SK-N-MC (cell line): ENCODE measurements at places on chromosomes 4 and X.

DNA sequence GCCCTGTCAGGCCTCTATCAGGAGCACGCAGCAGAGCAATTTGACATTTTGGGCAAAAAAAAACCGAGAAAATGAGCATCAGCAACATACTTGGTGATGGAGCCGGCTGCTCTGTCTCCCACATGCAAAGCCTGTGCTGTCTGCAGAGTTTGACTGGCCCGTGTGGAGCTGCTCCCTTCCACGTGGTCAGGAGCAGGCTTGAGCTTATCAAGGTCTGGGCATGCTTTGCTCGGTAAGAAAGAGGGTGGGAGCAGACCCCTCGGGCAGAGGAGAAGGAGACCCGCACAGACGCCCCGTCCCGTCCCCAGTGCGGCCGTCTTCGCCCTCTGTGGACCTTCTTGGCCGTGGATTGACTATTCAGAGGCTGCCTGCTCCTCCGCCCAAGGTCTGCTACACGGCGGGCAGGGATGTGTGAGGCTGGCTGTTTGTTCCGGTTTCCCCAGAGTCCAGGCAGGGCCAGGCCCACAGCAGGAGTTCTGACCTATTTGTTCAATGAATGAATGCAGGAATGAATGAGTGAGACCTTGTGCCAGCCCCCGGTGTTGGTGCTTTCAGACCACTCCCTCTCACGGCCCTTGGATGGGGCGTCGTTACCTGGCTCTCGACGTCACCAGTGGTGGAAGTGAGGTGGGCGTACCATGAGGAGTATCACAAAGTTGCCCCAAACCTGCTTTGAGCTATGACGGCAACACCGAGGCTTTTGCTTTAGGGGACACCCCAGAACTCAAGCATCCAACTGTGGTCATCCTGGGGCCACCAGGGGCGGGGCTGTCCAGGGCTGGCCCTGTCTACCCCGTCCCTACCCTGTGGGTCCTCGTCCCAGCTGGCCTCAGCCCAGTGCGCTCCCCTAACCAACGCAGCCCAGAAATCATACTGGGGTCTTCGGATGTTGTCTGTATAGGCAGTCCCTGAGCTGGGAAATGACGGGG is 54.7 kb upstream of the ADRA2C start:
- DNase-seq, result no peak

- DNase-seq, result no peak
These were observed 583 bp downstream of the ABHD18 start for GRCh38 chr4:127965803-127966175.

GRCh38 chrX:22686138-22686541 is 313.6 kb upstream of the DDX53 start:
- no peak for DNase-seq

GRCh38 chrX:30990361-30990760 is 81.5 kb downstream of the FTHL17 start:
- DNase-seq, result no peak

- DNase-seq, result no peak
These were observed 83.7 kb downstream of the FAT4 start for GRCh38 chr4:125398263-125399002.

GRCh38 chr4:150256225-150256620 is 178.0 kb downstream of the DCLK2 start:
- no peak for DNase-seq

GRCh38 chr4:98641376-98641775 is 17.0 kb downstream of the TSPAN5 start:
- DNase-seq, result no peak

DNA sequence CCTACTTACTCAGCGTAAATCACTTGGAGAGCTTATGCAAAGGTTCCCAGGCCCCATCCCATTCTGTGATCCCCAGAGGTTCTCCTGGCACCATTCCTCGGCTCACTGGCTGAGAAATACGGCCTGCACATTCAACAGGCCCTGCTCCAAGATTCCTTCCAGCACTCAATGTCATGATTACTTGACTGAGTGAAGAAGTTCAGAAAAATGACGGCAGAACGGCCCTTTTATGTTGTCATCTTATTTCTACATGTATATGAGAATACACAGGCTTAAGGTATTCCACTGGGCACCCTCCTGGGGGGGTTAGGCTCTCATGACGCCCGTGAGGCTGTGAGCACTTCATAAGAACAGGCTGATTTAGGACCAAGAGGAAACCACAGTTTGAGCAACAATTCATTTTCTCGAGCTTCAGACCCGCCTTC is 190.6 kb downstream of the NSUN7 start:
- DNase-seq, result no peak

DNA sequence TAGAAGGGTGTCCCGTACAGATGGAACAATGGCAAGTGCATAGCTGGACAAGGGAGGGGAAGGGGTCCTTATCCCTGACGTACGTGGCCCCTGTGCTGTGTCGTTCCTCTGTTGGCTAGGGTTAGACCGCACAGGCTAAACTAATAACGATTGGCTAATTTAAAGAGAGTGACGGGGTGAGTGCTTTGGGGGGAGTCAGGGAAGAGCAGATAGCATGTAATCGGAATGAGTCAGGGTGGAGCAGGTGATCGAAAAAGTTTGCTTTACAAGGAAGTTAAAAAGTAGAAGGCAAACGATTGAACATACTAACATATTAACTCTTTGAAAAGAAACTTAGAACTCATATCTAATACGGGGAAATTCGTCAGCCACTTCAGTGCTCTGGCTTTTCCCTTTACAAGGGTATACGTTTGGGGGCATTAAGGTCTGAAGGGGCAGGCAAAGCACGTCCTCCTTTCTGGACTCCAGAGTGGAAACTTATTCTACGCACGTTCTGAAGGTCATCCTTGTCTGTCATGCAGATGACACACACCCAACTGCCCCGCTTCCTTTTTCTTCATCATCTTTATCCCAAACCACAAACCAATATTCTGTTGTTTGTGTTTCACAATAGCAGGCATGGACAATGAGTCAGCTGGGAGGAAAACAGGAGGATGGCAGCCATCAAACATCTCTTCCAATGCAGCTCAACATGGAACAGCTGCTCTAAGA is 10.2 kb upstream of the CRLF2 start:
- no peak for DNase-seq

DNA sequence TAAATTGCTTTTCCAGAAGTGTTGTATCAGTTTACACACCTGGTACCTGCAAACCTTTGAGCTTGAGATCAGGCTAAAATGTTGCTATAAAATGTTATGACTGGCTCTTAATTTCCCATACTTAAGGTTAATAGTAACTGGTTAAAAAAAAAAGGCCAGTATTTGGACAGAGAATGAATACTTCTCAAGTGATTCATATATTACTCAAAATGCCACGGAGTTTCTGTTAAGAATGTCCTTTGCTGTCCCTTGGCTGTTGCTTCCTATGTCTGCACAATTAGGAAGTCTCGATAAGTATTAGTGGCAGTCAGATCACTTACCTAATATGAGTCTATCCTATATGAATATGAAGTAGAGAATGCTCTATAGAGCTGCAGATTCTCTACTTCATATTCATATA is 232.2 kb upstream of the IGFBP7 start:
- DNase-seq, result no peak

DNA sequence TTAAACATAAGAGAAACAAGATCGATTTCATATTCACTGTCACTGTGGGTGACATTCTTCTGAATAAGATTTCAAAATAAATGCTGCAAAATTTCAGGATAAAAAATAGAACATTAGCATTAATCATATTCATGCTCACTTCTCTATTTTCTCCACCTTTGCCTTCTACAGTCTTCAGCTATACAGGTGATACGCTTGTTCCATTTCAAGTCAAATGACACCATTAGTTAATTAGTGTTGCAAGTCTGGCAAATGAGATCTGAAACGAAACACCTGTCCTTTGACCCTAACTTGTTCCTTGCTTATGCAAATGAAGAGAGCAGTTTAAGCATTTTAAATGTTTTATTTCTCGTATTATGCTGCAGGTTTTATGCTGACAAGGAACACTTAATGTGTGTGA is 667.5 kb upstream of the MAGEB2 start:
- DNase-seq, result no peak

GRCh38 chrX:78027798-78028197 is 58.4 kb upstream of the PGAM4 start:
- no peak for DNase-seq

DNA sequence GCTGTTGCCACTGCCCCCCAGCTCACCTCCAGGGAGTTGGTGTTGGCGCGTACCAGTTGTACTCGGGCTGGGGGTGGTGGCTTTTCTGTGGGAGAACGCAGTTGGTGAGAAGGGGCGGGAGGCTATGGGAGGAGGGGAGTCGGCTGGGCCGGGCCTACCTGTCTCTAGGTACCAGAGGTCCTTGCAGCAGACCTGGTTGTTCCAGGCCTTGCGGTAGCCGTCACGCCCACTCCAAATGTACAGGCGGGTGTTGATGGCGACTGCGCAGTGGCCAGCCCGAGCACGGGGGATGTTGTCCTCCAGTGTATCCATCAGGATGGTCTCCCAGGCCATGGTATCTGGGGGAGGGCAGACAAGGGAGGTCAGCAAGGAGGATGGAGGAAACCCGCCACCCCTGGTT is 11.5 kb downstream of the HCFC1 start:
- no peak for DNase-seq

DNA sequence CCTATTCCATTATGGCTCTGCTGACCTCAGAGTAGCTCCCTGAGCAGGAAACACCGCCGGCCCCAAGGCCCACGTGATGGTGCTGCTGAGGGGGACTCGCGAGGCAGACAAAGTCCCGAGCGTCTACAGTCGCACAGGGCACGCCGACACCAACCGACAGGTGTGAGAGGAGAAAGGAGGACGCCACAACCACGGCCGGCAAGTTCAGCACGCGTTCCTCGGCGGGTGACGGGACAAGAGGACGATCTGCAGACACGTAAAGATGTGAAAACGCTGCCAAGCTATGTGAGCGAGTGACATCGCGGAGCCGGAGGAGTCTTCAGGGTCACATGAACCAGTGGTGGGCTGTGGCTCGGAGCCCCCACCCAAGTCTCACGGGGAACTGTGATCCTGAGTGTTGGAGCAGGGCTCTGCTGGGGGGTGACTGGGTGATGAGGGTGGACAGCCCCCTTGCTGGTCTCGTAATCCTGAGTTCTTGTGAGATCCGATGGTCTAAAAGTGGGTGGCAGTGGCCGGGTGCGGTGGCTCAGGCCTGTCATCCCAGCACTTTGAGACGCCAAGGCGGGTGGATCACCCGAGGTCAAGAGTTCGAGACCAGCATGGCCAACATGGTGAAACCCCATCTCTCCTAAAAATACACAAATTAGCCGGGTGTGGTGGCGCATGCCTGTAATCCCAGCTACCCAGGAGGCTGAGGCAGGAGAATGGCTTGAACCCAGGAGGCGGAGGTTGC is 34.0 kb downstream of the PPP2R3B start:
- DNase-seq, result no peak

DNA sequence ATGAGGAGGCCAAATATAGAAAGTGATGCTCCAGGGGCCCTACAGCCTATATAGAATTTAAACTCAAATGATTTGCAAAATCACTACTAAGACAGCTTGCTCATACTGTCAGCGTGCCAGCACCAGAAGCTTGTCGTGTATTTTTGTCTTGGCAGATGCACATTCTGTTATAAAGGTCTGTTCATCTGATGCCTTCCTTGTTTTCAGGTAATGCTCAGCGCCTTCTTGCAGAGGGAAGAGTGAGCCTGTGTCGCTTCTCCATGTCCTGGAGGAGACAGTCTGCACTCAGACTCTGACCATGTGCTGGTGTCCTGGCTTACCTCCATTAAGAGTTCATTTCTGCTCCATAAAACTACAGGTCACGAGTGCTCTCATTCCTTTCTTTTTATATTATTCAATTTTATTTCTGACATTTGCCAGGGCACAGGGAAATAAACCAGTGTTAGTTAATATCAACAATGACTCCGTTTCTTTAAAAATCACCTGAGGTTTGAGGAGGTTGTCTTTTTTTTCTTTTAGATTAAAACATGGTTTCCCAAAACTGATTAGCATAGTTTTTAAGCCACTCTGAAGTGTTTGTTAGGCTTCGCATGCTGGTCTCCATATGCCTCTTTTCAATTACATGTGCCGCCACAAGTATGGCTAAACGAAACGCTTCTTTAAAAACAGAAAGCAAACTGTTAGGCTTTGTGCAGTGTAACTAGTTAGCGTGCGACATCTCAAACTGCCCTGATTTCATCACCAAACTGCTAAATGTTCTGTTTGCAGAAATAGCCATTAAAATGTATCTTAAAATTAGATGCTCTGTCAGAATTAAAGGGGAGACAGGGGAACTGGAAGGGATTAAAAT is 215.2 kb upstream of the GK2 start:
- DNase-seq, result no peak

DNA sequence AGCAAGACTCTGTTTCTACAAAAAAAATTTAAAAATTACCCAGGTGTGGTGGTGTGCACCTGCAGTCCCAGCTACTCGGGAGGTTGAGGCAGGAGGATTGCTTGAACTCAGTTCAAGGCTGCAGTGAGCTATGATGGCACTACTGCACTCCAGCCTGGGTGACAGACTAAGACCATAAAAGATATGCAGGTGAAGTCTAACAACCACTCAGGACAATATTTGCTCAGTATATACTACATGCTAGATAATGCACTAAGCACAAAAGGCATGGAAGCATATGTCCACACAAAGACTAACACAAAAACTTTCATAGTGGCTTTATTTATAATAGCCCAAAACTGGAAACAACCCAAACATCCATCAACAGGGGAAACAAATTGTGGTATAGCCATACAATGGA is 57.7 kb upstream of the TXK start:
- no peak for DNase-seq

GRCh38 chr4:34091451-34091850 is 2152.9 kb downstream of the ARAP2 start:
- DNase-seq, result no peak

- peak; percentile 84 for DNase-seq
These were observed 108.0 kb downstream of the TMEM131L start for GRCh38 chr4:153573881-153574802.

DNA sequence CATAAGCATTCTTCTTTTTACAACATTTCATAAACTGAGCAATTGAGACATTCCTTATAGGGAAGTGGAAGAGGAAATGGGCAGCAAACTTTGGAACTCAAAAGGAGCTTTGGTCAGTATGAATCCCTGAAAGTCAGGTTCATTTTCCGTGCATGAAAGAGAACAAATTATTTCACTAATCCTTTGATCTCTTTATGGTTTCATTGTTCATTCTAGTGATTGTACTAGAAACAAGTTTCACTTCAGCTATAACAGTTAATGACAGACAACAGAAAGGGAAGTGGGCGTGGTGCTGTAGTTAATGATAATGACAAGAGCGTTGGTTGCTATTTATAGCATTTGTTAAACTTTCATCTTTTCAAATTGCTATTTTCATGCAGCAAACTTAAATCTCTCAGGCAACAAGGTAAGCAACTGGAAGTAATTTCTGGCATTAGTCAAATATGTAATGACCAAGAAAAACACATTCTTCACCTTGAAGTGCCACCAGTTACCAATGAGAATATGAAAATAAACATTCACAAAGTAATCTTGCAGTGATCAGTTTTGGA is 98.4 kb downstream of the AREG start:
- no peak for DNase-seq

DNA sequence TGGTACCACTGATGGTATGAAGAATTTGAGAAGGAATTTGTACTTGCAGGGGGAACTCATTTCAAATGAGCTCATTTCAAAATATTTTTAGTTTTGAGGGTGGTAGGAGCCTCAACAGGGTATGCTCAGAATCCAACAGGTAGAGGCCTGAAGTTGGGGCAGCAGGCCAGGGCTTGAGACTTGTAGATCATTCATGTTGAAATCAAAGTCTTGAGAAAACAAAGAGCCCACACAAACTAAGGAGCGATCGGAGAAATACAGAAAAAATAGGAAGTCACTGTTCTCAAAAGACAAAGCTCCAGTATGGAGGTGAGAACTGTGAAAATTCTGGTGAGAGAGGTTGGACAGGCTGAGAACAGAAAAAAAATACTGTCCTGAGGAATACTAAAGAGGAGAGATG is 979 bp upstream of the SLC9A6 start:
- no peak for DNase-seq
